Renal cortical epithelial cell (primary cell): ENCODE measurements at places on chromosomes 1 and 21. TPM values are rescaled to one million over a fixed set of nuclear protein-coding genes. Genes with fewer than 3 reads are reported as not detected.

The MAP3K7CL gene
- 9.6 and 25.5 TPM in 2 replicates for total RNA-seq

The VSIG8 gene
- total RNA-seq, result not detected in 2 replicates

GRCh38 chr21:33948096-33948950 lies 32.7 kb upstream of the ATP5PO start:
- DNase-seq, result peak; percentile 86

DNA sequence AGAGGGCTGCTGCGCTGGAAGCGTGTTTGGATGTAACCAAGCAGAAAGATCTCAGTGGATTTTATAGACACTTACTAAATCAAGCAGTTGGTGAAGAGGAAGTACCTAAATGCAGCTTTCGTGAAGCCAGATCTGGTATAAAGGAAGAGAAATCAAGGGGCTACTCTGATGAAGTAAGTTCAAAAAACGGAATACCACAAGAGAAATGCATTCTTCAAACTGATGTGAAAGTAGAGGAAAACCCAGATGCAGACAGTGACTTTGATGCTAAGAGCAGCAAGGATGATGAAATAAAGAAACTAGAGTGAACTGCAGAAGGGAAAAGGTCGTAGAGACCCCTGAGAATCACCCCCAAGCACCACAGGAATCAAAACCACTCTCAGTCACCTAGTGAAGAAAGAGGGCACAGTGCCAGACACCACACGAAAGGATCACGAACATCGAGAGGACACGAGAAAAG lies 40.8 kb upstream of the NEXN start:
- DNase-seq, result no peak

DNA sequence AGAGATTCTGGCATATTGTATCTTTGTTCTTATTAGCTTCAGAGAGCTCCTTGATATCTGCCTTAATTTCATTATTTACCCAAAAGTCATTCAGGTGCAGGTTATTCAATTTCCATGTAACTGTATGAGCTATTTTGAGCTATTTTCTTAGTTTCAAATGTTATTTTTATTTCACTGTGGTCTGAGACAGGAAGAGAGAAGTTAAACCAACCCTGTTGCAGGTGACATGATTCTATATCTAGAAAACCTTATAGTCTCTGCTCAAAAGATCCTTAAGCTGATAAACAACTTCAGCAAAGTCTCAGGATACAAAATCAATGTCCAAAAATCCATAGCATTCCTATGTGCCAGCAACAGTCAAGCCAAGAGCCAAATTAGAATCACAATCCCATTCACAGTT lies 1644.0 kb upstream of the B3GALT2 start:
- DNase-seq, result no peak

DNA sequence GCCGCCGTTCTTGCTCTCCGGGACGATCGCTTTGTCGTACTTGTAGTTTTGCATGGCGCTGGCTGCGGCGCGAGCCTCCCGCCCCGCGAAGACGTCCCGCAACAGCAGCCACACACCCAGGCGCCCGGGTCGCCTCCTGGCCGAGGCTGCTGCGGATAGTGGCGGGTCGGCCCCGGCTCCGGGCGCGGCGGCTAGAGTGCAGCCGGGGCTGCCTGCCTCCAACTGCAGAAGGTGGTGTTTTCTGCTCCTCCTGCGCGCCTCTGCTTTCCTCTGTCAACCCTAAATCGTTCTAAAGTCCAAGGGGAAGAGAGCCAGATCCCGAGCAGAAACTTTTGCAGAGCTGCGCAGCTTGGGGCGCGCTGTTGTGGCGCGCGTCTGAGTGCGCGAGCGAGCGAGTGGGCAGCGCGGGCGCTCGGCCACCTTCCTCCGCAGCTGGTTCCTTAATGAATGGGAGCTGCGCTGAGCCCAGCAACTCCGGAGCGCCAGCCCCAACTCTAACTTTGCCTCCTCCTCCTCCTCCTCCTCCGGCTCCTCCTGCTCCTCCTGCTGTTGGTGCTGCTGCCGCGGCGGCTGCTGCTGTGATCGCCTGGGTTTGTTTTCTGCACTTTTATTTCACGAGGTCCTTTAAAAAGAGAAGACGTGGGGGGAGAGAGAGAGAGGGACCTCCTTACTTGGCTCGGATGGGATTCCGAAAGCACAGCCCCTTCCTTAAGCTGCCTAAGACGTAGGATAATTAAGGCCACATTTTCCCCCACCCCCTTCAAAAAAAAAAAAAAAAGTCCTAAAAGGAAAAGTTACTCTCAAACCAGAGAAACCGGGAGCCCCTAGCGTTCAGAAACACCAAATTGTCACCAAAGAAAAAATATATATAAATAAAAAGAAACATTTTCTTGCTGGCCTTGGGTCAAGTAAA lies at the start of gene PLPP3:
Gene PLPP3 (minus strand): TSS at position 601 of the 913 bp plus-strand sequence. CDS start 547 bp downstream, at position 54.
- DNase-seq, result peak; percentile 82

DNA sequence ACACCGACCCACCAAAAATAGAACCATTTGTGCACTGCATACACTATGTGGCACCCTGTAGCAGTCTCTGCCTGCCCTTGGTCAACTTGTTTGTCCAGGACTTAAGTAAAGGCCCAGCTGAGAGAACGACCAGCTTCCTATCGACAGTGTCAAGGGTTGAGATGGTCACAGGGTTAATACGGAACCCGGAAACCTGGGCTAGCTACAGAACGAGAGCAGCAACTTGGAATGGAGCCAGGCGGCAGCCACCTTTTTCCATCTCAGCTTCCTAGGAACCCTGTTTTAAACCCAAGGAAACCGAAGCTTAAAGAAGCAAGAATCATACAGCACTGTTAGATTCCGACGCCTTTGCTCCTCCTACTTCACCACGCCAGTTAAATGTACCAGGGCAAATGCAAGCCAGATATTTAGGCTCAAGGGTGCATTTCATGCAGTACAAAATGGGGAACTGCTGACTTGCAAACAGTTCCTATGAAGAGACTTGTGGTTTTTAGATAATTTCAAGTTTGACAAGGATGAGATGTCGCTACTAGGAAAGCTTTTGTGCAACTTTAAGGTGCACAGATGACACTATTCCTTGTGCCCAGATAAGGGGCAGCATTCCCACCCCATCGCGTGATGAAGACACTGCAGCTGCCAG lies 35.5 kb downstream of the SLC66A1 start:
- no peak for DNase-seq

DNA sequence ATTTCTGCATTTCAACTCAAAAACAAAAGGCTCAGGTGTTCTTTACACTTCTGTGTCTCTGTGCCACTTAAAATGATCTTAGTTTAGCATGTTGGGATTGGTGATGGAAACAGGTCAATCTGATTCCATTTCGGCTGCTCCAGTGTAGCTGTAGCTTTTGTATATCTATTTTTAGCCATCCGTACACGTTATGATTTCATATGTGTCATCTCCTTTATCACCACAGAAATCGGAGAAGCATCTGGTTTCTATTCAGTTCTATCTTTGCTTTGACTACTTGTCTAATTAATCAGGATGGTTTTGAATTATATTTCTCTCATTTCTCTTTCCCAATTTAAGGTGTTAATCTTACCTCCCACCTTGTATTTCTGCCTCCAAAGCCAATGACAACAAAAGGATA lies 41.1 kb downstream of the RGS21 start:
- DNase-seq, result no peak
